ENCODE measurements at places on chromosomes 13 and 19. TPM values are rescaled to one million over a fixed set of nuclear protein-coding genes. Genes with fewer than 3 reads are reported as not detected.

- peaks cover 6% of the 10 kb centered on the region for H3K4me1 ChIP-seq
- no peak overlapping the region for H3K4me3 ChIP-seq
- H3K36me3 ChIP-seq = no peaks in the 10 kb centered on the region
- DNase-seq = no peak
- H3K27ac ChIP-seq = no peak overlapping the region
Observed at GRCh38 chr13:95154413-95154886, 146.8 kb downstream of the ABCC4 start.

DNA sequence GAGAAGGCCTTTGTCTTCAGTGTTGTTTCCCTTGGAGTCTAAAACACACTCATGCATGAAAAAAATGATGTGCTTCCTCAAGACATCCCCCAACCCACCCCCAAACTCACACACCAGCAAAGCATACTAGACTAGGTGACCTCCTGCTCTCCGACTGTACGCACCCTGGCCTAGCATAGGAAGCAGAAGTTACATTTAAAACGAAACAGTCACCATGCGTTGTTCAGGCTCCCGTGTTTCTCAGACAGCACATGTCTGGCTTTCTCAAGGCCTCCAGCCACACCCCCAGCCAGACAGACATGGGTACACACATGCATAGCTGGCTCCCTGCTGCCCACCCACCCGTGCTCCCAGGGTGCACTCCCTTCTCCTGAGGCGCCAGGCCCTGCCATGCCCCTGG is 28.7 kb upstream of the C1QTNF9 start:
- no peak overlapping the region for H3K4me3 ChIP-seq
- no peak overlapping the region for H3K27ac ChIP-seq
- H3K36me3 ChIP-seq = no peaks in the 10 kb centered on the region
- DNase-seq = no peak

GRCh38 chr13:30905932-30906383 is at the start of gene MEDAG:
Gene MEDAG (plus strand): TSS chr13:30906271. CDS start chr13:30906516, 245 bp downstream.
- peak within 1 kb of the TSS; percentile 42 for H3K4me3 ChIP-seq
- no peak within 1 kb of the TSS for H3K27ac ChIP-seq
- no peaks in the 10 kb centered on the region for H3K4me1 ChIP-seq
- DNase-seq = no peak
- no peaks in the 10 kb centered on the region for H3K36me3 ChIP-seq
- H3K27me3 ChIP-seq = peaks cover 10% of the 10 kb centered on the region

- H3K27me3 ChIP-seq = no peaks in the 10 kb centered on the region
- no peak overlapping the region for H3K27ac ChIP-seq
- no peaks in the 10 kb centered on the region for H3K36me3 ChIP-seq
- no peak for DNase-seq
Observed at GRCh38 chr19:15042826-15043225, 6.5 kb upstream of the CASP14 start.

GRCh38 chr13:46181840-46182490 is at the start of gene LCP1:
Gene LCP1 (minus strand): TSS chr13:46182177. CDS start chr13:46159662, 22,515 bp downstream.
- H3K4me1 ChIP-seq = peaks cover 3% of the 10 kb centered on the region
- H3K4me3 ChIP-seq = no peak within 1 kb of the TSS
- DNase-seq = no peak
- no peaks in the 10 kb centered on the region for H3K36me3 ChIP-seq
- H3K27me3 ChIP-seq = no peaks in the 10 kb centered on the region

WDR87 gene
- total RNA-seq = not detected

DNAJC15 gene
- total RNA-seq = 13.4 TPM

GRCh38 chr19:51181377-51181912 is 39.3 kb downstream of the SIGLEC7 start:
- no peak overlapping the region for H3K27ac ChIP-seq
- no peak for DNase-seq
- no peak overlapping the region for H3K4me3 ChIP-seq
- no peaks in the 10 kb centered on the region for H3K36me3 ChIP-seq
- H3K27me3 ChIP-seq = no peaks in the 10 kb centered on the region

SRRM5 gene
- total RNA-seq = 0.44 TPM
